ENCODE measurements at places on chromosomes 3 and 15. TPM values are rescaled to one million over a fixed set of nuclear protein-coding genes. Genes with fewer than 3 reads are reported as not detected.

Gene GNB4
- 0.10 TPM for total RNA-seq

Gene TMC3
- total RNA-seq = not detected

DNA sequence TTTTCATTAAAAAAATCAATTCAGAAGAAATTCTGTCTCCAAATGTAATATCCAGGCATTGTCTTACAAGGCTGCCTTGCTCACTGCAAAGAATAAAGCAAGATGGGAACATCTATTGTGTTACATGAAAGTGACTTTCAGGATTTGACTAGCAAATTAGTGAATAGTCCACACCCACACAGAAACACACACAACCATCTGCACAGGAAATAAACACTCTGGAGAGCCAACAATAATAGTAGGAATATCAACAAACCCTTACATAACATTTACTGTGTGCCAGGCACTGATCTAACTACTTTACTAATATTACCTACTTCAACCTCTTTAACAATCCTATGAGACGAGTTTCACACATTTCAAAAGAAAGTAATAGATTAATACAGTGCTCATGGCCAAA, 28.9 kb upstream of the ZNF385D start:
- no peak for DNase-seq

DNA sequence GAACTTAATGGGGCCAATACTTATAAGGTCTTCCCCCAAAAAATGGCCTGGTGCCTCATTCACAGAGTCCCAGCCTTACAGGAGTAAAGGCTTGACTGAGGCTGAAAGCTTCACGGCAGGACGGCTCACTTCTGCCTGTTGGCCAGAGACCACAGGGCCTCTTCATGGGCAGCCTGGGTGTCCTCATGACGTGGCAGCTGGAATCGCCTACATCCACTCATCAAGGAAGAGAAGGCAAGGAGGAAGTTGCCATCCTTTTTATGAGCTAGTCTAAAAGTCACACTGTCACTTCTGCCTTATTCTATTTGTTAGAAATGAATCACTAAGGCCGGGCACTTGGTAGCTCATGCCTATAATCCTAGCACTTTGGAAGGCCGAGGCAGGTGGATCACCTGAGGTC, 89.3 kb upstream of the DGKG start:
- no peak for DNase-seq

Gene SEC62
- total RNA-seq = 55.4 TPM

- DNase-seq = no peak
Measured at GRCh38 chr3:13124631-13125030, 51.4 kb upstream of the IQSEC1 start.

Gene POLQ
- total RNA-seq = 12.3 TPM

Gene MCTP2
- total RNA-seq = 12.9 TPM

DNA sequence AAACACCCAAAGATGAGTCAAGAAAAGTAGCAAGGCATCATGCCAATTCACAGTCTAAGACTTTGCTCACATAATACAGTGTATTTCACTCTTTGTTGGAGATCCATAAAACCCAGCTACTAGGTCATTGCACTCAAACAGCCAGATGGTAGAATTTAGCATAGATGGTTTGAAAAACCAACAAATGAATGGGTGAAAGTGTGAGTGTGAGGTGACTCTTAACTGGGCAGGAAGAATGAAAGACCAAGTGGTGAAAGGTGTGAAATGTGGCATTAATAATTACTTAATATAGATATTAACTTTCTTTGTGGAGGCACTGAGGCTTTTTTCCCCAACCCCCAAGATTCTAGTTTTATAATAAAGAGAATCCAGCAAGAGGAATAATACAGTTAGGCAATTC, 159.5 kb downstream of the SQOR start:
- DNase-seq = no peak
